ENCODE measurements at places on chromosomes 16 and 17. TPM values are rescaled to one million over a fixed set of nuclear protein-coding genes. Genes with fewer than 3 reads are reported as not detected.

RCVRN gene
- total RNA-seq: not detected

CTF1 gene
- total RNA-seq: 0.17 TPM

TAC4 gene
- total RNA-seq: not detected

QPRT gene
- total RNA-seq: 0.28 TPM

TMEM204 gene
- 107 TPM for total RNA-seq

SPATA22 gene
- total RNA-seq: 0.23 TPM

SLC6A2 gene
- total RNA-seq: not detected

GOSR1 gene
- total RNA-seq: 45.4 TPM

TBC1D3G gene
- total RNA-seq: not detected

KRTAP2-1 gene
- total RNA-seq: not detected

TRPV2 gene
- total RNA-seq: 40.0 TPM

C1QTNF1 gene
- 14.6 TPM for total RNA-seq

TUBD1 gene
- 8.7 TPM for total RNA-seq

HOXB5 gene
- 0.17 TPM for total RNA-seq

MT4 gene
- not detected for total RNA-seq

COPRS gene
- total RNA-seq: 79.5 TPM

DNAAF1 gene
- total RNA-seq: under 0.01 TPM

CDRT15 gene
- total RNA-seq: not detected

CCDC40 gene
- 1.4 TPM for total RNA-seq

RAB37 gene
- total RNA-seq: 0.37 TPM

TNFRSF13B gene
- total RNA-seq: not detected

YPEL3 gene
- 25.0 TPM for total RNA-seq

HSPB9 gene
- total RNA-seq: not detected

NPTX1 gene
- total RNA-seq: under 0.01 TPM

ST6GALNAC2 gene
- 0.51 TPM for total RNA-seq

PRDM7 gene
- not detected for total RNA-seq

ARHGDIG gene
- 1.2 TPM for total RNA-seq

CACNB1 gene
- total RNA-seq: 2.8 TPM

CCL14 gene
- total RNA-seq: 24.2 TPM

CHST5 gene
- total RNA-seq: not detected

CSH1 gene
- not detected for total RNA-seq

KRT14 gene
- 0.85 TPM for total RNA-seq

CCR7 gene
- total RNA-seq: 0.33 TPM

FOXJ1 gene
- total RNA-seq: not detected

ANKRD40CL gene
- total RNA-seq: not detected

RNF157 gene
- 0.34 TPM for total RNA-seq

KRT33A gene
- total RNA-seq: not detected

ANKFN1 gene
- total RNA-seq: not detected

SSTR5 gene
- 0.17 TPM for total RNA-seq

NHLRC4 gene
- total RNA-seq: 1.9 TPM

PTGES3L gene
- not detected for total RNA-seq

IL17C gene
- total RNA-seq: not detected

IGF2BP1 gene
- 0.85 TPM for total RNA-seq

GPR142 gene
- total RNA-seq: 0.68 TPM

KRTAP4-5 gene
- total RNA-seq: not detected

NACA2 gene
- not detected for total RNA-seq

SYNGR3 gene
- total RNA-seq: 2.4 TPM

KRT33B gene
- not detected for total RNA-seq

NIP7 gene
- 25.6 TPM for total RNA-seq

LGALS9B gene
- total RNA-seq: not detected

PPL gene
- total RNA-seq: 7.0 TPM
